Renal pelvis (tissue), 12 donors: ENCODE measurements at places on chromosomes 6 and 20. TPM values are rescaled to one million over a fixed set of nuclear protein-coding genes. Genes with fewer than 3 reads are reported as not detected.

The HLA-DPA1 gene
- 9.8 TPM for polyA plus RNA-seq

DNA sequence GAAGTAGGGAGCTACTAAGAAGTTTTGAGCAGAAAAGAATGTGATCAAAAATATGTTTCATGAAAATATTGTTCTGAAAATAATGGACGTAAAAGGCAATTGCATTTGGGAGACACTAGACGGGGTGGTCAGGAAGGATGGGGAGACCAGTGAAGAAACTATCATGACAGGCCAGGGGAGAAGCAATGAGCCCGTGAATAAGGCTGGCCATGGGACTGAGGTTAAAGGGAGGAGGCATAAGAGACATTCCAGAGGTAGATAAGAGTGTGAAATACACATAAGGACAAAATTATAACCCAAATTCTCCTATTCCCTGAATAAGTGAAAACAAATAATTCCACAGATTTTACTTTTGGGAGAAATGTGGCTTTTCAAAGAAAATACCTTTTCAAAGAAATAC lies 51.7 kb downstream of the MARCKS start:
- DNase-seq, result no peak

GRCh38 chr6:70264306-70264705 lies 38.6 kb downstream of the COL9A1 start:
- no peak for DNase-seq

- no peak for DNase-seq
Measured at GRCh38 chr6:83711958-83712357, 3.1 kb upstream of the SNAP91 start.

DNA sequence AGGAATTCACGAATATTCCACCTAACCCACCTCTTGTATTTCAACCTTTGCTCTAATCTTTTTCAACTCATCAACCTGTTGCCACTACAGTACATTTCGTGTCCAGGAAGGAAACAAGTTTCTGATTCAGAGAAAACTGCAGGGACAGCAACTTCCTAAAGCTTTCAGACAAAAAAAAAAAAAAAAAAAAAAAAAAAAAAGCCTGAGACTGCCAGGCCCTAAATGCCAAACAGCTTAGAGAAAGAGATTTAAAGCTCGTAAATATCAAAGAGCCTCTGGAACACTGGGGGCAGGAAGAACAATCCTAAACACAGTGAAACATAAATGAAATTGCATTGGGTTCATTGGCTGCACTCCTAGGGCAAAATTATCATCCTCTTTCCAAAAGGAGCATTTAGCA lies 411.2 kb upstream of the SPTLC3 start:
- DNase-seq, result no peak

- DNase-seq, result no peak
Measured at GRCh38 chr6:141685416-141685815, 447.3 kb upstream of the GJE1 start.

The SLC22A23 gene
- polyA plus RNA-seq, result 16.3 TPM

GRCh38 chr20:3785240-3786125 lies 1.1 kb downstream of the CENPB start:
- DNase-seq, result no peak
